Motor neuron (in vitro differentiated cells): ENCODE measurements at places on chromosomes 13 and 19.

DNA sequence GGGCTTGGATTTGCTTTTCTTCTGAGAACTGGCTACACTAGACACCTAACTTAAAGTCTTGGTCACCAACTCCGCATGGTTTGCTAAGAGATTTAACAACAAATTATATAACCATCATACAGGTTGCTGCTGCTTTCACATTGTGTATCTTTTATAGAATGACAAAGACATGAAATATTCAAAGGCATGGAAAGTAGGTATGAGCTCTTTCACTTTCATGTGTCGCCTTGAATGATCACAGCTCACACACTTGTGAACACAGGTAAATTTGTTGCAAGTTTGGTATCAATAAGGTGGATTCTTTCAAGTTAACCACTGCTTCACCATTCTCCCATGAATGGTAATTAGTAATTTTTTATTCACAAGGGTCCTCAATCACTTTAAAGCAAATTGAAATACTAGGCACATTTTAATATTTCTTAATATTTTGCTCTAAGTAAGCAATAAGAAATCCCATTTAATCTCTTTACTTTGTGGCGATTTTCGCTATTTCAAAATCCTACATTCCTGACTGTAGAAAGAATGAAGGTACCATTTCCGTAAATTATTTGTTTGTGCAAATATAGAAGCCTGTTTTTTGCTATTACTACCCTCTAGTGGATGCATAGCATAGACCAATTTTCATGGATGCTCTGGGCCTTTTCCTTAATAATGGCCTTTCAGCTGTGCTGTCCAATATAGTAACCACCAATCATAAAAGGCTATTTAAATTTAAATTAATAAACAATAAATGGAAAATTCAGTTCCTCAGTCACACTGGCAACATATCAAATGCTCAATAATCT is 45.5 kb upstream of the FREM2 start:
- no peak for ATAC-seq

DNA sequence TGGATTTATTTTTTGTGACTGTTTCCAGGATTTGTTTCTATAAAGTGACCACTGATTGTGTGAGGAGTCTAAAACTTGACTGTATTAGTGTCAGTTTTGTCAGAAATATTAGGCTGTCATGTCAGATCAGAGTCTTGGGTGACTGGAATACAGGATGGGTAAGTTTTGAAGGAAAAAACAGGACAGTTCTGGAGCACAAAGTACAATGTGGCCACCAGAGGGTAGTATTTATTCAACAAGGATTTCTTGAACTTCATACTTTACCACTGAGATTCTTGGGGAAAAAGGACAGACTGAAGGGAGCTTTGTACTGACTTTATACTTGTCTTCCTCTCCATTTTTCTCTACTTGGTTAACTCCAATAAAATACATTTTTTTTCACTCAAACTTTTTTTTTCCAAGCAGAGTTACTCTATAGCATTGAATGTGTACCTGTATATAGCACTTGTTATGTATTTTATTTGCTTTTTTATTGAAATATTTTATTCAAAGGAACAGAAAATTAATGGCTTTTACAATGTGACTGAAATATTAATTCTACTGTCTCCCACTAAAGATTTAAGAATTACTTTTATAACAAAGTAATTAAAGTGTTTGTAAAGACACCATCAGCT is 51.1 kb downstream of the LMO7 start:
- no peak for ATAC-seq

DNA sequence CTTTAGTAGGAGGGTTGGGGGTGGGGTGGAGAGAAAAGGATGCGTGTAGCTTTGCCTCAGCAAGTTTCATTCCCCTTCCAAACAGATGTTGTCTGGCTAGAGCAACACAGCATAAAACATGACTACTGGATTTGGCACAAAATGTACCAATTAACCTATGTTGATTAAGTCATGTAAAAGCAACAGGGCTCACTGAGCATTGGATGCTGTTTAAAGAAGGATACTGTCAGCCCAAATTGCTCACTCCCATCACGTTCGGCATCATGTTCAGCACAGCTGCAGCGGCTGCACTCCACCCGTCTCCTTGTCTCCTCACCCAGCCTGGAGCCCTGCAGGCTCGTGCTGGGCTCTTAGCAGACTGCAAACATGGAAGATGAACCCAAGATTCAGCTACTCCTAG is 77.5 kb downstream of the DLEU7 start:
- ATAC-seq: peak; percentile 23

GRCh38 chr19:15288146-15288963 is 44.0 kb downstream of the BRD4 start:
- ATAC-seq: peak; percentile 80

DNA sequence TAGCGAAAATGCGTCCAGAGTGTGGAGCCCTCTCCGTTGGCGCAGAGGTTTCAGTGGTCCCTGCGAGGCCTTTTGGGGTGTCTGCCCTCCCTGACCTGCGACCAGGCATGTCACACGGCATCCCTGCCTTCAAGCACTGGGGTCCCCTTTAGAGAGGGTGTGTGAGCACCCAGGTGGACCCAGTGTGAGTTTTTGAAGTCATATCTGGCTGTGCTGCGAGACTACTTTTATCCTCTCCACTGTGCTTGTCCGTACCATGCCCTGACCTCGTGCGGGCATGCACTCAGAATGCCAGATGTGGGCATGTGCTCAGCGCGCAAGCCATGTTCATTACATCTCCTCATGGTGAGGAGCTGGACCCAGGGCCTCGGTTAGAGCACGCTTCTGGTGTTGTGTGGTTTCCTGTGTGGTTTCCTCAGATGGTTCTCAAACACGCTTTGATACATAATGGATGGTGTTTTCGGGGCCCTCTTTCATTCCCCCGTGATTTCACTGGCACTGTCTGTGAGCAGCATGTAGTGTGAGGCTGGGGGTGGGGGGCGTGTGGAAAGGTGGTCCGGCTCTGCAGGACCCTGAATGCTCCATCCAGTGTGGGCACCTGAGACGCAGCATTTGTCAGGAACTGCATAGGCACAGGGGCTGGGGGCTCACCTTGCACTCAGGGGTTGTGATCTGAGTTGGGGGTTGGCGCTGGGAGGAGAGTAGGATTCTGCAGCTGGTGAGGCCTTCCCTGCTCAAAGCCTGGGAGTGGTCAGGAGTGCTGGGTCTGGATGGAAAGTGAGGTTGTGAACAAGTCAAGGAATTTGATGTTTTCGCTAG is 2.3 kb downstream of the TFDP1 start:
- no peak for ATAC-seq

- ATAC-seq: peak; percentile 69
Observed at GRCh38 chr19:3266792-3267514, 42.5 kb downstream of the CELF5 start.
